NCI-H187 (cell line): ENCODE measurements at places on chromosomes 4 and X.

DNA sequence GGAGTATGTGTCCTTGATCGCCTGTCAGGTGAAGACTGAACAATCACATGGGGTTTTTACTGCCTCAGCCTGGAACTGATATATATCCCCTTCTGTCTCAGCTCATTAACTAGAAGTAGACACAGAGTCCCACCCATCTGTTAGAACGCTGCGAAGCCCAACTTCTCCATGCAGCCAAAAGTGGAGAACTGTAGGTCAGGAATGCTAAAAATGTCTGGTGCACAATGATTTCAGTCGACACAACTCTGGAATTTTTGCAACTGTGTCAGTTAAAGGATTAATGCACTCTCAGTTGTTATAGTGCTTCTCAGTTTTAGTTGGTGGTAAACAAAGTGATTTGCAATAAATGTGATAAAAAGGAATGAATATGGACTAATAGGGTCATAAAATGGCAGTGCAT lies 287.2 kb downstream of the INPP4B start:
- no peak for DNase-seq

- DNase-seq, result no peak
Observed at GRCh38 chr4:184668511-184669114, 19.1 kb downstream of the PRIMPOL start.

DNA sequence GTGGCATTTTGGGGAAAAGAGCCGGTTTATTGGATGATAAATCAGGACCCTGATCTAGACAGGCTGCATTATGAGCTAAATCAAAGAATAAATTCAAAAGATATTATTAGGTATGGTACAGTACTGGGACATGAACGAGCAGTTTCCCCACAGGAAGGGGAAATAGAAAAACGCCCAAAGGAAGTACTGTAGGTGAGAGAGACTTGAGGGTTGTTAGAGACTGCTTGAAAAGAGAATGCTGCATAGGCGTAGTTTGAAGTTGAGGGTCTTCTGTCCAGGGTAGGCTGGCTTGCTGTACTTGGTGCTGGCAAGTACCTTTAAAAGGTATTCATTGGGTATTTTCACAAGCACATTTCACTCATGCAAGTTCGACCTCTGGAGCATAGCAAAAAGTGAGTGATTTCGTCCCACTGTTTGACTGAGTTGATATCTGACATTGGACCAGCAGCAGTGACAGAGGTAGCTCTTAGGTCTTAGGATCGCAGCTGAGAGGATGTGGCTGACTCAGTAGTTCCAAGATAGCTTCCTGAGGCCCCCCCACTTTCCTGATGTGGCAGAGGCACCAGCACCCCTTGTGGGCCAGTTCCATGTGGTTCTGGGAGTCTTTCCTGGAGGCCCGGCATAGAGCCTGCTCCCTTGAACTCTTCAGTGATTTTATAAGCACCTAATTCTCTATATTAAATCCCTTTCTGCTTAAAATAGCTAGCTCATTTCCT lies 64.3 kb downstream of the TMEM131L start:
- DNase-seq, result no peak

GRCh38 chr4:79296768-79297428 lies 29.0 kb downstream of the NAA11 start:
- no peak for DNase-seq

DNA sequence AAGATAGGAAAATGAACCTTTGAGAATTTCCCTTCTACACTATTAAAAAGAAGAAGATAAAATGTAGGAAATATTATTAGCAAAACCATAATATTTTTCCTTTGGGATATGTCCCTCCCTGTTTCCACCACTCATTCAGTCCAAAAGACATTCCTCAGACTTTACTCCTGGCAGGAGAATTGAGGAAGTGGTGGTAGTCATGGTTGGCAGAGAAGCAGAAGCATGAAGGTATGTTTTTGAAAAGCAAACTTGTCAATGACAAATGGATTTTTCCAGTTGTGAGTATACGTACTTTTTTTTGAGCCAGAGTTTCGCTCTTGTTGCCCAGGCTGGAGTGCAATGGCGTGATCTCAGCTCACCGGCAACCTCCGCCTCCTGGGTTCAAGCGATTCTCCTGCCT lies 13.7 kb downstream of the STAG2 start:
- DNase-seq, result no peak

DNA sequence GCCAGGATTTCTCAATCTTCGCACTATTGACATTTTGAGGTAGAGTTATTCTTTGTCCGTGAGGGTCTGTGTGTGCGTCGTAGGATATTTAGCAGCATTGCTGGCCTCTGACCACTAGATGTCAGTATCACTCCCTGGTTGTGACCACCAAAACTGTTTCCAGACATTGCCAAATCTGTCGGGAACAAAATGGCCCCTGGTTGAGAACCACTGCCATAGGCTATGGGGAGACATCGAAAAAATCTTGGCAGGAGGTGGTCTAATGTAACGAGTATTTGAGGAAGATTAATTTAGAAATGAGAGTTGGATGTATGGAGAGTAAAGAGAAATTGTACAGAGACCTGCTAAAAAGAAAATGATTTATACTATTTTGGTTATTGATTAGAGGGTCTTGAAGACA lies 108.4 kb downstream of the DOCK11 start:
- DNase-seq, result peak; percentile 9

DNA sequence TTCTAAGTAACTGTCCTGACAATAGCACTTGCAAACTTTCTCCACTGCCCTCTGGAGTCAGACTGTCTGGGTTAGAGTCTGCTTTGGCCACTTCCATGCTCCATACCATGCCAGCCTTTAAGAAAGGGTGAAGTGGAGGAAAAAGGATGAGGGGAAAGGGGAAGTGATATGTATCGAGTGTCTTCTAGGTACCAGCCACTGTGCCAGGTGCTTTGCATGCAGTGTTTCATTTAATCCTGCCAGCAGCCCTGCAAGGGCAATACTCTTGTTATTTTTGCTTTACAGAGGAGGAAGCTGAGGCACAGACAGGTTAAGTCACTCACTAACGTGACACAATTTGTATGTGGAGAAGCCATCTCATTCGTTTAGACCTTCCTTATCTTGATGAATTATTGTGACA lies 55.6 kb downstream of the RTL9 start:
- DNase-seq, result no peak

- peak; percentile 31 for DNase-seq
Observed at GRCh38 chr4:88008122-88008742, 797 bp downstream of the PKD2 start.

- DNase-seq, result no peak
Observed at GRCh38 chr4:138235419-138235952, 6.7 kb downstream of the SLC7A11 start.

DNA sequence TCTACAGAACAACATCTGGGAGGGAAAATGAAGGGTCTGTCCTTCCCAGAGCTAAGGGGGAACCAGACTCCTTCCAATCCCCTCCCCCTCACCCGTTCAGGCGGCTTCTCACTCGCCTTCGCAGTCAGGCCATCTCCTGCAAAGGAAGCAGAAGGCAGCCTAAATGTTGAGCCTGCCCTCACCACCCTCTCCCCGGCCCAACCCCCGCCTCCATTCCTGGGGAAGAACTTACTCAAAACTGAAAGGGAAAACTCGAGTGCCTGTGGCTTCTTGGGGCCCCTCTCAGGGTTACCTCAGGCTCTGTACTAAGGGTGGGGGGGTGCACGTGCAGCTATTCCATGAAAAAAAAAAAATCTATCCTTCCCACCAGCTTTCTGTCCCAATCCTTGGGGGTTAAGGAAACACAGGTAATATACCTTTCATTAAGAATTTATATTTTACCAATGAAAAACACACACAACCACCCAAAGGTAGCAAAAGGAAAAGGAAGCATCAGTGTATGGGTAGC lies 2.4 kb downstream of the ZMYM3 start:
- no peak for DNase-seq

GRCh38 chr4:16686195-16686594 lies 212.2 kb downstream of the LDB2 start:
- DNase-seq, result no peak

DNA sequence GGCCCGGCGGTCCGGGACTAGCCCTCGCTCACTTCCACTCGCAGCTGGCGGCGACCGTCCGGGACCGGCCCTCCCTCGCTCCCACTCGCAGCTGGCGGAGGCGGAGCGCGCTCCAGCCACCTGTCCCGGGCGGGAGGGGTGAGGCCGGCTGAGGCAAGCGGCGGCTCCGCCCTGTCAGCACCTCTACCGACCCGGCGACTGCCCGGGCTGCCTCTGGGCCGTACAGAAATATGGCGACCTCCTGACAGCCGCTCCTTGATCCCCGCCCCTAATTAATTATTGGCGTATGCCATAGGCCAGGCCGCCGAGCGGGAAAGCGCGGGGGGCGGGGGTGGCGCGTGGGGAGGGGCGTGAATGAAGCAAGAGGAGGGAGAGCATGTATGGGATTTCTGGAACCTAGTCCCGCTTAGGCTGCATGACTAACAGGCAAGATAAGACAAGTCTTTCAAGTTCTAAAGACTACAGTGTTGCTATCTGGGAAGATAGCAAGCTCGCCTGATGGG lies at the start of gene MORC4:
TSS of gene MORC4 (minus strand) at position 200 of the 503 bp plus-strand sequence. CDS start 243 bp downstream, outside the sequence.
- peak; percentile 69 for DNase-seq

DNA sequence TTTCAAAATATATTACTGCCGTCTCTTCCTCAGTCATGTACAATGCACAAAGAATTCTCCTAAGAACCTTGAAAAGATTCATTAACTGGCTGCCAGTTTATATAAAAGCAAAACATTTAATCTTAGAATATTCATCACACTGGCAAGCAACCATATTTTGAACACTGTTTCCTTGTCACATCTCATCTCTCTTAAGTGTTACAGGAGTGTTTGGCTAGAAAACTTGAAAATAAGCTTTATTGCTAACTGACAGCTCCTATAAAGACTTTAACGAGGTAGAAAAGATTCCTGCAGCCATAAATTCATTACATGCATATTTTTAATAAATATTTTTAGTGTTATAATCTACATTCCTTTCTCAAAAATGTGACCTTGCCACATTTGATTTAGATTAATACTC lies 149.6 kb downstream of the AFAP1 start:
- DNase-seq, result no peak

DNA sequence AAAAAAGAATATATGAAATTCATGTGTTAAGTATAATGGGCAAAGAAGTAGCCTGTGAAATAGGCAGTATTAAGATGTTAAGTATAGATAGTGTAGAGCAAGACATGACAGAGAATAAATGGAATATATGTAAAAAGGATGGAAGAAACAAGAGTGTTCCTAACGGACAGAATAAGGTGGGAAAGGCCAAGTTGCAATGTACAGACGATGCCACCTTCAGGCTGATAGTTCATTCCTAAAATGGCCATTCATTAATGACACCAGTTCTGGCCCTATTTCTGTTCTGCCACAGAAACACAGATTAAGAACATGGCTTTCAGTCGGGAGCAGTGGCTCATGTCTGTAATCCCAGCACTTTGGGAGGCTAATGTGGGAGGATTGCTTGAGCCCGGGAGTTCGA lies 4.4 kb upstream of the FAM184B start:
- no peak for DNase-seq

- no peak for DNase-seq
Observed at GRCh38 chrX:108029928-108030711, 14.7 kb upstream of the VSIG1 start.

DNA sequence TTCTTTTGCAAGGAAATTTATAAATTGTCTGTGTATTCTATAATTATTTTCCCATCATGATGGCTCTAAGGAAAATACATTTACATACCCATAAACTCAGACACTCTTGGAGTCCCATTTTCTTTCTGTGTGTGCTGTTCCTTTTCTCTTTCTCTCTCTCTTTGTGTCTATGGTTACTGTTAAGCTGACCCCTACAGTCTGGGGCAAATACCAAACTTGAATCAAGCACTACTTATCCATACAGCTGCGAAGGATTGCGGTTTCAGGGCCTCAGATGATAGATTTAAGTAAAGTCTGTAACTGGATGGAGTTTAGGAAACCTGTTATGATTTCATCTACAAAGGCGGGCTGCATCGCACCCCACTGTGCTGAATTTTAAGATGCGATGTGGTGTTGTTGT lies 150.2 kb downstream of the SHROOM3 start:
- DNase-seq, result no peak

DNA sequence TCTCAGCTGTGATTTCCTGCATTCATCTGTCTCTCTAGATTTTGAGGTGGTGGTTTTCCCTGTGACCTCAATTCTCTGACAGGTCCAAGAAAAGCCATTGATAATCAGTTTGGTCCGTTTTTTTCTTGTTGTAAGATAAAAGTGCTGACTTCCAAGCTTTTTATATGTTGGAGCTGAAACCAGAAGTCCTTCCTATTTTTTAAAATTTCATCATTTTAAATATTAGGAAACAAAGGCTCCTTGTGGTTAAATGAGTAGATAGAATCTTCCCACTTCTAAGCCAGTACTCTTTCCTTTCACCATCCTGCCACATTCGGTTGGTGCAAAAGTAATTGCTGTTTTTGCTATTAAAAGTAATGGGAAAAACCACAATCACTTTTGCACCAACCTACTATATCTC lies 18.3 kb downstream of the RNF175 start:
- no peak for DNase-seq

DNA sequence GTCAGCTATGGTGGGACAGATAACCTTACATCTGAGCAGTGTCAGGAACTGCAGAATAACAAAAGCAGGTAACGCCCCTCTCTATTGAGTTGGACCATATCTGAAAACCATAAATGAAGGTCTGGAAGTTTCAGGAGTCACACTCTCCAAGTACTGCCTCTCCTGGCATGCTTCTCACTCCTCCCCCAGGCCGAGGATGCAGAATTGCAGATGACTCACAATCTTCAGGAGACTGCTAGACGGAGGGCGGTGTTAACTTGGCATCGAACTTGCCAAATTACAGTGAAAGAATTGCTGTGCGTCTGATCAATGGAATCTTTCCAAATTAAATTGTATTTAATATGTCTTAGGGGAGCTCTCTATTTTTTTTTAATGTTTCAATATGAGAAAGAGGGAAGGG lies 67.1 kb upstream of the TRIM2 start:
- DNase-seq, result no peak

DNA sequence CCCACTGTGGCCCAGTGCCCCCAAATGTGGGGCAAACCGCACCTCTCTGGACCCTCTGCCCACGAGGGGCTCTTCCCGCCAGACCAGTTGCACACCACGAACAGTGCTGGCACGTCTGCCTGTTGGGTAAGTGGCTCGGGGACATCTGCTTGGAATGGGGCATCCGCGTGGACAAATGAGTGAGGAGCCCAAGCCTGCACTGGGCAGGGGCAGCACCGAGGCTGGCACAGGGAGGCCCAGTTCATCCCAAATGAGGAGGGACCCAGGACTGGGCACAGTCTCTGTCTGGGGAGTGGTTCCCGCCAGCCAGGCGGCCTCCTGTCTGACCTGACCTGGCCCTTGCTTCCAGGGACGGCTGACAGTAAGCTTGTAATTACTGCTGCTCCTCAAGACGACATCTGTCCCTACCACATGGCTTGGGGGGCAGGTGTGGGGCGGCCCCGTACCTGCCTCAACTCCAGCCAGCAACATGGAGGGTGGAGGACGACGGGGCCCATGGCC lies 3.2 kb downstream of the SPON2 start:
- no peak for DNase-seq

GRCh38 chr4:126599746-126600145 lies 1033.0 kb upstream of the INTU start:
- no peak for DNase-seq

- no peak for DNase-seq
Observed at GRCh38 chrX:137430301-137430700, 135.6 kb upstream of the ZIC3 start.

DNA sequence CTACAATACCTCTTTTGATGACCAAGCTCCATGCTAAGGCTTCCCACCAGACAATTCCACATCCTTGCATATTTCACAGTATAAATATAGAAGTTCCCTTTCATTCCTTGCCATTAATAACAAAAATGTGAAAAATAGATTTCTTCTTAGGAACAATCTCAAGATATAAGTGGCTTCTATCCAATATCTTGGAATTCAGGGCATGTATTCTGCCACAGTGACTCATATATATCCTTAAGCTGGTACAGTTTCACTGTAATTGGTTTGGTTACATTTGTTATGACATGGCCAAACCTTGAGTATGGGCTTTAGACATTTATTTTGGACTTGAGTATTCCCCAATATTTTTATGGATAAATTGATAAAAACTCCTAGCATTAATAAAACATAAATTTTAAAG lies 181.7 kb upstream of the DDX53 start:
- no peak for DNase-seq
